ENCODE measurements at places on chromosomes 2 and 18.

DNA sequence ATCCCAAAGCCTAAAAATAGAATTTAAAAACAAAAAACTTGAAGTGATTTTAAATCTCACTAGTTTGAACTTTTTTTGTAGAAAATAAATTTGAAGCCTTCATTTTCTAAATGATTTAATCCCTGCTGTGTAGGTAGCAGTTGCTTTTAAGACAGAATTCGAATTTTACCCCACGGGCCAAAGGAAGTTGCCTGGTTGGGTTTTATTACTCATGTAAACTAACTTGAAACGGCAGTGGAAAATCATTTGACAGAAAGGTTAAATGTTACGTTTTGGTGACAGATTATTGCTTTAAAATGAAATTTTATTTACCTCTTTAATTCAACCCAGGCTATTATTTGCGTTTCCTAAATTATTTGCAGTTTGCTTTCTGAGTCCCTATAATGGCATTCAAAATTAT lies 2.0 kb downstream of the MAPRE2 start:
- no peak for DNase-seq

- peak; percentile 96 for DNase-seq
These were observed 263.9 kb downstream of the LTBP1 start for GRCh38 chr2:33210626-33211025.

DNA sequence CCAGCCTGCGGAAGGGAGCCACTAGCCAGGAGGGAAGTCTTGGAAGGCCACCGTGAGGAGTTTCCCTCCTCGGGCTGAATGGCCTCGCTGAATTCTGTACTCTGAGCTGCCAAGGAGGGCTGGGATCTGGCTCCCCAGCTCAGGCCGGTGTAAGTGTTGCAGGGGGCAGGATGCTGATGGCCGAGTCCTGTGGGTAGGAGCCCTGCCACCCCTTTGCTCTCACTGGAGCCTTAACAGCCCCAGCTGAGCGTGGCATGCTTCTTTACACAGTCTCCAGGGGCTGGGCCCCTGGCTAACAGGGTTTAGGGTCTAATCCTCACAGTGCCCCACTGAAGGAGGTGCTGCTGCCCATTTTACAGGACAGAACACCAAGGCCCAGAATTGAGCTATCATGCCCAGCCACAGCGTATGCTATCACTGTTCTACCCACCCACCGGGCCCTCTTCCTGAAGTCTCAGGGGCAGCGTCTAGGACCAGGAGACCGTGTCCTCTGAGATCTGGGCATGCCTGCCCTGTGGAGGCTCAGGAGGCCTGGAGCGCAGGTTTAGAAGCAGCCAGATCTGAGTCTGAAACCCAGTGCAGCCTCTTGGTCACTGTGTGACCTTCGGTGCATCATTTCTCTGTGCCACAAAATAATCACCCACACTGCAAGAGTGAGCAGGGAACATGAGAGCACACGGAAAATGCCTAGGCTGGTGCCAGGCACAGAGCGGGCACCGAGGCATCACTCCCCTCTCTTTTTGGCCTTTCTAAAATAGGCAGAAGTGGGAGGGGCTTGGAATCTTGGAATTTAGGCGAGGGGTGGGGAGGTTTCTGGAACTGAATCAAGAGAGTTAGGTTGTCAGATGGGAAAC lies 42.9 kb downstream of the TMEM37 start:
- no peak for DNase-seq

GRCh38 chr2:152686321-152686720 lies 30.9 kb downstream of the PRPF40A start:
- no peak for DNase-seq

- no peak for DNase-seq
These were observed 610.2 kb downstream of the NR4A2 start for GRCh38 chr2:155722290-155722689.

DNA sequence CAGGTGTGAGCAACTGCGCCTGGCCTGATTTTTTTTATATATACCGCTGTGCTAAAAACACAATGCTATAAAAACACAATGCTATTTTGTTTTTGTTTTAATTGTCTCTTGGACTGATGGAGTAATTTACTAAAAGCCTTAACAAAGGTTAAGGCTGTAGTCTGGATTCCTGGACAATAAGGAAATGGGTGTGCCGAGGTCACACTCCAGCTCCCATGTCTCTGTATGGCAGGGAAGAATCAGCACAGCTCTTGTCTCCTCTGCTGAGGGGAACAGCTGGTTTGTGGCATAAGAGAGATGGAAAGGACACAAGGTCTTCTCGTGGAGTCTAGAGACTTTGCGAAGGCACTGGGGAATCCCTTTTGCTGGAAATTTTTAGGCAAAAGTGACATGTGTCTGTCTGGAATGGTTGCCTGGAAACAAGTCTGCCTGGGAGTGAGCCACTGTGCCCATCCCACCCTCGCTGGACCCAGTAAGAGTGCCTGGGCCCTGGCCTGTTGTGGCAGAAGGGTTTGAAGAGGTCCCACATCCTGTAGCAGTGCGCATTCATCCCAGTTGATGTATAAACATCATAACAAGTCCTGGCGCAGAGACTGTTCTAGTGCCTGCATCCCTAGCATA lies 73.1 kb downstream of the MAPK4 start:
- DNase-seq, result no peak

DNA sequence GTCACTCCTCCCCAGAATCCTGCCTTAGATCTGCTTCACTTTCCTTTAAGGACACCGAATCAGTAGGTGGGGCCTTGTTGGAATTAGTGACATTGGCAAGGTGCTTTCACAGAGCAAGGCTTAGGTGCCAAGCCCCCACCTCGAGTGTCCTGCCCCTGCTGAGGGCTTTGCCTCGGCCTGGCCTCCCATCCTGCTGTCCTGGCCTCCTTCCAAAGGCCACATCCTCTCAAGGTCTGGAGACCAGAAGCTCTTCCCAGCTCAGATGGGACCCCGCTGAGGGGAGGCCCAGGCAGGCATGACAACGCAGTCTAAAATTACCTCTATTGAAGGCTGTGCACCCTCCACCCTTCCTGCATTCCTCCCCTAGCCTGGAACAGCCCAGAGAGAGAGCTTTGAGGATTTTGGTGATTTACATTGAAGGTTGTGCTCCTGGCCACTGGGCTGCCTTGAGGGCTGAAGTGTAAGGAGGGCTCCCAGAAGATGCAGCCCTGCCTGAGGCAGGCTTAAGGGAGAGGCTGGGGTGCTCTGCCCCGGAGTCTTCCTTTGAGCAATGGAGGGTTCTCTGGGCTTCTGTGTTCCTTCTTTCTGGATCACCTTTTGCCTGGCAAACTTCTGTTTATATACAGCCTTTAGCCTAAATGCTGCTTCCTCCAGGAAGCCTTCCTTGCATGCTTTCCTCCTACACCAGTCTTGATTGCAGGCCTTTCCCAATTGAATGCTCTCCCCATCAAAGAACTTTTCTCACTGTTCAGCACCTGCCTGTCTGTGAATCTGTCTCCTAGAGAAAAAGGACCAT lies 154.4 kb downstream of the DDX1 start:
- no peak for DNase-seq

DNA sequence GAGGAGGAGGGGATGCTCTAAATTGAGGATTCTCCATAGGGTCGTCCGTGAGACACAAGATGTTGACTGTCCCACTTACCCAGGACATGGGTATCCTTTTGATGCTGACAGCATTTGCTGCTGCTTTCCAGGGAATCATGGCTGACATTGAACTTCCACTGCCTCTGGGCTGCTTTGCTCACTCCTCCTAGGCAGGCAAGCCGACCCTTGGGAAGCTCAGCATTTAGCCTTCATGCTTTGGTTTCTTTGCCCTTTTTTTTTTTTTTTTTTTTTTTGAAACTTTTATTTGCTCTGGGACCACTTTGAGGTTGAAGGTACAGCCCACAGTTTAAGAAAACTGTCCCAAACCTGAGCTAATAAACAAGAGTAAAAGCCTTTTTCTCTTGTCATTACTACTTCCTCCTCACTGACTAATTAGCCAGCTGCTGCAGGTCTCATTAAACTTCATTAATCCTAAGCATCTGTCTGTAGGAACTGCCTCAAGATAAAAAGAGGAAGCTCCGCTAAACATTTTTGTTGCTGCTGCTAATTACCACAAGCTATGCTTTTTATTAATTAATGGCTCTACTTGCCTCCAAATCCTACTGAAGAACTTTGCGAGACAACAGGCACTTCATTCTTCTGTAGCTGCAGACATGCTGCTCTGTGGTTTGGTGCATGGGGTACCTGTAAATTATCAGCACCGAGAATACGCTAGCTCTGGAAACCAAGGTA lies 125.4 kb downstream of the SPTBN1 start:
- DNase-seq, result no peak

DNA sequence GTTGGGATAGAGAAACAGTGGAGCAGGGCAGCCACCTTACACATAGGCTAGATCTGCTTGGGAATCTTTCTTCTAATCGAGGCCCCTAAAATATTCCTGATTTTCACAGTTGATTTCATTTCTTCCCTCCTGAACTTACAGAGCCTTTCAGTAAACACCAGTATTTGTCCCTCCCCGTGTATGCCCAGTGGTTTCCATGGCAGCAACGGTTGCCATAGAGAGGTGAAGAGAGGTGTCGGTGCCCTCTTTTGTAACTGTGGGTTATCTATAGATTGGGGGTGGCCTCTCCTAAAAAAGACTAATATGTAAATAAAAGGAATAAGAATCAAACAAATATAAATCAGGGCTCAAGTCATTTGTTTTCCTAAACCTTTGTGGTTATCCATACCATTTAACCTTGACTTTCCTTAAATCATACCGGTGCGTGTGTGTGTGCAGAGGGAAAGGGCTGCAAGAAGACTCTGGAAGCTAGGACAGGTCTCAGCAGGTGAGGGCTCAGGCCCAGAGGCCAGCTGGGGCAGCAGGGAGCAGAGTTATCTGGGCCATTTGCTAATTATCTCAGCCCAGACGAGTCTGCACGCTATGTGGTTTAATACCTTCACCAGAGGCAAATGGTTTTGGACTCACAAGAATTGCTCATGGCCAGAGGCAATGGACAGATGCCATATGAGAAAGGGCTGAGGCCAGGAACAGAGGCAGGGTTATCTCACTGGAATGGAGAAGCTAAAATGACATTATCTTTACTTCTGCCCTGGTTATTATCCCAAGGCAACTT lies 35.5 kb downstream of the LIPG start:
- no peak for DNase-seq

- DNase-seq, result no peak
These were observed 24.8 kb downstream of the NCOA1 start for GRCh38 chr2:24515831-24516230.

DNA sequence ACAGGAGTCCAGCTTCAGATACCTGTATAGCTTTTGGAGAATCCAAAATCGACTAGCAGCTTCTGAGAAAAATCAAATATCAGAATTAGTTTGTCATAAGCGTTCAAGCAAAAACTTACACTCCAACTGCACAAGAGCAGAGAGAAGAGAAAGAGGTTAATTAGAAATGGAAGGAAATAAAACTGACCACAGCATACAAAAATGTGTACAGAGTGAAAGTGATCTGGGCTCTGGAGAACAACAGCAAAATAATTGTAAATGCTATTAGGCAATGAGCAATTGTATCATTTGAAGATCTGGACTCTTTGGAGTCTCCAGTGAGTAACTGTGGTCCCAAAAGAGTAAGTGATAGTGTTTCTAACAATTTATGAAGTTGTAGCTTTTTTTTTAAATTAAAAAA lies 867.3 kb downstream of the TRIB2 start:
- DNase-seq, result no peak

DNA sequence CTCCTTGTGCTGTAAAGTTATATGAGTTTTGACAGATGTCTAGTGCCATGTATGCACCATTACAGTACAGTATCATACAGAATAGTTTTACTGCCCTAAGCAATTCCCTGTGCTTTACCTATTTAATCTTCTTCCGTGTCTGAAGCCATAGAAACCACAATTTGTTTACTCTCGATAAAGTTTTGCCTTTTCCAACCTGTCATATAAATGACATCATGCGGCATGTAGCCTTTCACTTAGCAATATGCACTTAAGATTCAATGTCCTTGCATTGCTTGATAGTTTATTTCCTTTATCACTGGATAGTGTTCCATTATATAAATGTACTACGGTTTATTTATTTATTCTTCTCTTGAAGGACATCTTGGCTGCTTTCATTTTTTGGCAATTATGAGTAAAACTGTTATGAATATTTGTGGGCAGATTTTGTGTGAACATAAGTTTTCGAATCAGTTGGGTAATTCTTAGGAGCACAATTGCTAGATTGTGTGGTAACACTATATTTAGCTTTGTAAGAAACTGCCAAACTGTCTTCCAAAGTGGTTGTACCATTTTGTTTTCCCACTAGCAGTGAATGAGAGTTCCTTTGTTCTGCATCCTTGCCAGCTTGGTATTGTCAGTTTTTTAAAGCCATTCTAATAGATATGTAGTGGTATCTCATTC lies 136.8 kb upstream of the MAP3K20 start:
- DNase-seq, result no peak

- no peak for DNase-seq
These were observed 30.5 kb downstream of the KCNG2 start for GRCh38 chr18:79828258-79828657.

DNA sequence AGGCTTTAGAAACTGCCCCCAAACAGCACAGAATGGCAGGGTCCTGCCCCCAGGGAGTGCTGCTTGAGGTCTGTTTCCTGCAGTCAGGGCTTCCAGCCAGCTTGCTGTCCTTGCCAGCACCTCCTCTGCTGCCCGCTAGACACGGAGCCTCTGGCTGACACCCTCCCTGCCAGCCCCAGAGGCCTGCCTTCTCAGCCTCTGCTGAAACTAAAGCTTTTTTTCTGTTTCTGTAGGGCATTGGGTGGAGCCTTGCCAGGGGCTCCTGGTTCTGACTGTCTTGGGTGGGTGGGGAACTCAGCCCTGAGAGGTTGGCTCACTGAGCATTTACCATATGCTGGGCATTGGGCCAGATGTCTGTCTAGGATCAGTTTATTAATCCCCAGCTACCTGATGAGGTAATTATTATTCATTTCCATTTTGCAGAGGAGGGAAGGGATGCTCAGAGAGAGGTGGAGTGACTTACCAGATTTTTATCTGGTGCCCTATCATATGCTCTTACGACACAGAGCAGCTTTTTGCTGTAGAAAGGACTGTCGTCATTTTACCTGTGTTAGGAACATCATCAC lies 35.4 kb downstream of the INPP4A start:
- DNase-seq, result peak; percentile 68

- no peak for DNase-seq
These were observed 160.4 kb downstream of the SMAD7 start for GRCh38 chr18:48790226-48790863.

- peak; percentile 62 for DNase-seq
These were observed 26.9 kb upstream of the DTNB start for GRCh38 chr2:25700221-25700660.

DNA sequence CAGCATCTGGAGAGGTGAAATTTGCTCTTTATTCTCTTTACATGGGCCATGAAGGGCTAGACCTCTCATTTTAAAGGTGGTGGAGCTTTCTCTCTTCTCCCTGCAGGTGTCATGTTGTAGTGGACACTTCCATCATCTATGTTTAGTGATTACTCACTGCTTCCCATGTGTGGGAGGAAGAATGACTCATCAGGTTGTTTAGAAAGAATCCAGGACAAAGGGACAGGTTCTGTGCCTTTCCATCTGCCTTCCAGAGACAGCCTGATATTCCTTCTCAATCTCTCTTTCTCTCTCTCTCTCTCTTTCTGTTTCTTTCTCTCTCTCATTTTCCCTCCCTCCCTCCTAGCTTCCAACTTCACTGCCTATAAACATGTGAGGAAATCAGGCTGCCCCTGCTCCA lies 38.7 kb downstream of the SCG2 start:
- DNase-seq, result peak; percentile 70
